ENCODE measurements at places on chromosomes 11 and 22. TPM values are rescaled to one million over a fixed set of nuclear protein-coding genes. Genes with fewer than 3 reads are reported as not detected.
A peak's percentile ranks its signal among the peaks of the same experiment; 100 is the strongest.

- H3K4me1 ChIP-seq: peaks cover 7% of the 10 kb centered on the region
- no peak overlapping the region for H3K27ac ChIP-seq
- DNase-seq: no peak
- no peaks in the 10 kb centered on the region for H3K36me3 ChIP-seq
These were observed 296.5 kb downstream of the KIRREL3 start for GRCh38 chr11:126704096-126704495.

DNA sequence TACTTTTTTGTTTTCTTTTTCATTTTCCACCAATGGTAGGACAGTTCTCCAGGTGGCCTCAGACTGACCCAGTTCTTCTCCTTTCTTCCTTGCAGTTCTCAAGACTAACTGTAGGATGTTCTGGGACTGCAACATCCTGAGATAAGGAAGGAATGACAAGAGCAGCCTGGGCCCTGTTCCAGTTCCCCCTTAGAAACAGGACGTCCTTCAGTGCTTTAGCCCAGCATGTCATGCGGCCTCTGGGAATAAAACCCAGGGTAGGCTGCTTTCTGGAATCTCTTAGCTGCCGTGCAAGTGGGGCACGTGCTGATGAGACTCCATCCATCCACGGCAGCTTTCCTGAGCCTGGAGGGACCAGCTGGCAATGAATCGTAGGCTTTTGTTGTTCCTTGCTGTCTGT is 24.0 kb upstream of the CADM1 start:
- no peaks in the 10 kb centered on the region for H3K27me3 ChIP-seq
- no peaks in the 10 kb centered on the region for H3K36me3 ChIP-seq
- peak; percentile 91 for DNase-seq
- H3K27ac ChIP-seq: no peak overlapping the region
- no peaks in the 10 kb centered on the region for H3K4me1 ChIP-seq

DNA sequence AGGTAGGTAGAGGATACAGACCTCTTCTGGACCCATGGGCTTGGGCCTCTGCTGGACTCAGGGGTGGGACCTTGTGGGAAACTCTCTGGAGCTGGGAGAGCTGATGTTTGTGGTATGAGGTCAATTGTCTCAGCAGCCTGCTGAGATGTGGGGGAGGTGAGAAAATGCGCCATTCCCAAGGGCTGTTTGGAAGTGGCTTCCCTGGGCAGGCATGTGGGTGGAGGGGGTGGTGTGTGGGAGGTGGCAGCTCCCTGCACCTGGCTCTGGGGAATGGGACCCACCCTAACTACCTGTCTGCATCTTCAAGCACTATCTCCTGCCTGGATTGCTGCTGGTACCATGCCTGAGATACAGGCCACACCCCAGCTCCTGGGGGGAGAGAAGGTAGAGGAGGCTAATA is 97.4 kb upstream of the THY1 start:
- no peak overlapping the region for H3K27ac ChIP-seq
- no peaks in the 10 kb centered on the region for H3K36me3 ChIP-seq
- no peaks in the 10 kb centered on the region for H3K27me3 ChIP-seq
- H3K4me1 ChIP-seq: no peaks in the 10 kb centered on the region

DNA sequence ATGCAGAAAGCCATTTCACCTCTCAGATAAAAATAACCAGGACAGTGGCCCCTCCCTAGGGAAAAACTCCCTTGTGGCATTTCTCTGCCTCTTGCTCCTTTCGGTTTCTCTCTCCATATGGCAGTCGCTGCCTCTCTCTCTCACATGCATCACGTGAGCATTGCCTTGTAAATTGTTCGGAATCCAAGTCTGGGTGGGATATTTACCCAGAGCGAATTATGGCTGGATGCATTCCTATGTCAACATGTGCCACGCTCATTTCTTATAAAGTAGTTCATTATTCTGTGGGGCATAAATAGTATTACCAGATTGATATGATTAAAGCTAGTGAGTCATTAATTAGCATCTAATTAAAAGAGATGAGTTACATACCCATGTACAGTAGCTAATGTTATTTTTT is 392.9 kb downstream of the INSC start:
- no peak overlapping the region for H3K27ac ChIP-seq
- no peak overlapping the region for H3K4me3 ChIP-seq
- DNase-seq: no peak
- H3K4me1 ChIP-seq: no peaks in the 10 kb centered on the region
- H3K27me3 ChIP-seq: no peaks in the 10 kb centered on the region

DNA sequence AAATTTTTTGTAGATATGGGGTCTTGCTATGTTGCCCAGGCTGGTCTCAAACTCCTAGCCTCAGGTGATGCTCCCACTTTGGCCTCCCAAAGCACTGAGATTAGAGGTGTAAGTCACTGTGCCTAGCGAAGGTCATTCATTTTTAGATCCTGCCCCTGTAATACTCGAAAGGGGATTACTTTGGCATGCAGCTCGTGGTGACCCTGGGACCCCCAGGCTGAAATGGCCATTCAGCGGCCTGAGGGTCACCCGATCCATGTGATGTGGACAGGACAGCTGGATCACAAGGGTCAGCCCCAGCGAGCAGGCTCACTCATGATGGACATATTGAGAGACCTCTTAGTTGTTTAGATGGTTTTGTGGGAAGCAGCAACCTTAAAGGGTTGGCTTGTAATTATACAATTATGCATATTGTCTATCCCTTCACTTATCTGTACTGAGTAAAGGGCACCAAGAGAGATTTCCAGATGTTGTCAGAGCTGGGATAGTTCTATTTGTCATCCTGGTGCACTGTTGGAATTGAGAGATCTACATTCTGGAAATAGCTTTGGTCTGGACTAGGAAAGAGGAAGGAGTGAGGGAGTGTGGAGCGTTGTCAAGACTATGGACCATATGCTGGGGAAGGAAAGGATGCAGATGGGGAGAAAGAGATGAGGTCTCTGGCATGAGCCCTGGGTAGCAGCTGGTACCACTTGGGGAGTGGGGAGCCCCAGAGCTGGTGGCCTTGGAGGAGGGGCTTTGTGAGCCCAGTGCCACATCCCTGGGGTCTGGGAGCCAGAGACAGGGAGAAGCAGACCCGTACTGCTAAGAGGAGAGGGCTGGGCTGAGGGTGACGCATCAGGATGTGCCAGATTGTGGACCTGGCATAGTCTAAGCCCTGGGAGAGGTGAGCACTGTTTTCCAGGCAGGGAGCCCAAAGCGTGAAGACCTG is 15.5 kb downstream of the RHBDD3 start:
- no peaks in the 10 kb centered on the region for H3K27me3 ChIP-seq
- no peak overlapping the region for H3K27ac ChIP-seq
- H3K36me3 ChIP-seq: no peaks in the 10 kb centered on the region
- H3K4me1 ChIP-seq: no peaks in the 10 kb centered on the region

GRCh38 chr11:45722144-45722543 is 56.7 kb upstream of the CHST1 start:
- no peaks in the 10 kb centered on the region for H3K27me3 ChIP-seq
- peak; percentile 80 for DNase-seq
- no peaks in the 10 kb centered on the region for H3K36me3 ChIP-seq
- H3K4me3 ChIP-seq: peak overlapping the region; percentile 11

GRCh38 chr11:111298413-111299100 is at the start of gene POU2AF3:
POU2AF3 (plus strand) TSS chr11:111298546; CDS start chr11:111298582, 36 bp downstream.
- no peaks in the 10 kb centered on the region for H3K27me3 ChIP-seq
- peak within 1 kb of the TSS; percentile 79 for H3K4me3 ChIP-seq
- peak within 1 kb of the TSS; percentile 74 for H3K27ac ChIP-seq
- peaks cover 3% of the 10 kb centered on the region for H3K4me1 ChIP-seq
- no peaks in the 10 kb centered on the region for H3K36me3 ChIP-seq

- no peaks in the 10 kb centered on the region for H3K36me3 ChIP-seq
- H3K27me3 ChIP-seq: no peaks in the 10 kb centered on the region
- no peak overlapping the region for H3K4me3 ChIP-seq
These were observed 39.2 kb downstream of the KMT5B start for GRCh38 chr11:68173926-68174325.

- no peaks in the 10 kb centered on the region for H3K36me3 ChIP-seq
- H3K27me3 ChIP-seq: no peaks in the 10 kb centered on the region
- H3K4me3 ChIP-seq: no peak overlapping the region
- peak; percentile 71 for DNase-seq
These were observed 4.7 kb downstream of the MPEG1 start for GRCh38 chr11:59207988-59208451.

DNA sequence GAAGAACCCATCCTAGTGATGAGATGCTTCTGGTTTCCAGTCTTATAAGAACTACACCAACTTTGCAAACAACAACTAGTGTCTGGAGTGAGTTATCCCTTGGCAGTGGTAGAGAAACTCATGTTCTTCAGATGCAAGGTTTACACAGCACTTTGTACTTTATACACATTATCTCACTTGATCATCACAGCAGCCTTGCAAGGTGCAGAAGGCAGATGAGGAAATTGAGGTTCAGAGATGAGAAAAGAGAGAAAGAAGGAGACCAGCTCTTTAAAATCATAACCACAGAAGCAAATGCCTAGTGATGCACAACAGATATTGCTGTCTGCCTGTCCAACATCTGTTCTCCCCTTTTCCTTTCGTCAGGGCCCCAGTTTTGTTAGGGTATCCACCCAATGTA is 16.7 kb upstream of the CD44 start:
- H3K4me3 ChIP-seq: no peak overlapping the region
- DNase-seq: no peak
- no peaks in the 10 kb centered on the region for H3K27me3 ChIP-seq
- no peaks in the 10 kb centered on the region for H3K4me1 ChIP-seq

DNA sequence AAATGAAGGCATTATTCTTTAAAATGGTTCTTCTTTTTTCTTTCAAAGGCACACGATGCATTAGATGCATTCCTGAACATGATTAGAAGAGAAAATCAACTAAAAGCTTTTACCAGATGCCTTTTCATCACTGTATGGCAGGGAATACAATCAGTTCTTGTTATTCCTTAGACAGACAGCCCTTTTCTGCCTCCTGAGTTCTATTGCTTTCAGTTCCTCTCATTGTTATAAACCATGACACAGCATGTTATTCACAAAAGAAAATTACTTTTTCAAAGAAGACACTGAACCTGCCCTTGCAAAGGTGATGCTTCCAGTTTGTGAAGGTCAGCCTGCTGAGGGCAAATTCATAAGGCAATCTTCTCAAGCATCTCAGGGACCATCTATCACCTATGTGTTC is 70.1 kb downstream of the FAM181B start:
- no peaks in the 10 kb centered on the region for H3K4me1 ChIP-seq
- H3K27ac ChIP-seq: no peak overlapping the region
- DNase-seq: no peak

- peak overlapping the region; percentile 53 for H3K4me3 ChIP-seq
- no peaks in the 10 kb centered on the region for H3K27me3 ChIP-seq
- peaks cover 8% of the 10 kb centered on the region for H3K4me1 ChIP-seq
- peak; percentile 43 for DNase-seq
- no peaks in the 10 kb centered on the region for H3K36me3 ChIP-seq
These were observed 915 bp downstream of the FEZ1 start for GRCh38 chr11:125494974-125495725.

DNA sequence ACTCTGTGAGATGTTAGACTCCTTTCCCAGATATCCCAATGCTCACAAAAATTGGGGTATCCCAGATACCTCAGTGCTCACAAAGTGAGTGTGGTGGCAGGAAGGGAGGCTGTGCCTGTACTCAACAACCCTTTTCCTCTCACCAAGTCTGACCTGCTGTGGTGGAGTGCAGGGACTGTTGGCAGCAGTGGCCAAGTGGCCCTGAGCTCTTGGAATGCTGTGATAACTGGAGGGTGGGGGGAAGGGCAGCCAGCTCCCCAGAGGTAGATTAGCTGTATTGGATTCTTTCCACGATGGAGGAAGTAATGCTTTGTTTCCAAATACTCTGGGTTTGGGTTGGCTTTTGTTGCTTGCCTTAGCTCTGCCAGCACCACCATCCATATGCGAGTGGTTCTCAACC is 46.0 kb upstream of the OR9Q1 start:
- no peak for DNase-seq
- no peak overlapping the region for H3K4me3 ChIP-seq
- H3K27me3 ChIP-seq: no peaks in the 10 kb centered on the region
- H3K27ac ChIP-seq: no peak overlapping the region
- no peaks in the 10 kb centered on the region for H3K36me3 ChIP-seq

GRCh38 chr11:67006029-67006884 is 16.7 kb upstream of the SYT12 start:
- no peak overlapping the region for H3K4me3 ChIP-seq
- H3K27ac ChIP-seq: no peak overlapping the region
- no peaks in the 10 kb centered on the region for H3K27me3 ChIP-seq
- H3K36me3 ChIP-seq: no peaks in the 10 kb centered on the region
- peaks cover 6% of the 10 kb centered on the region for H3K4me1 ChIP-seq
- DNase-seq: peak; percentile 80

DNA sequence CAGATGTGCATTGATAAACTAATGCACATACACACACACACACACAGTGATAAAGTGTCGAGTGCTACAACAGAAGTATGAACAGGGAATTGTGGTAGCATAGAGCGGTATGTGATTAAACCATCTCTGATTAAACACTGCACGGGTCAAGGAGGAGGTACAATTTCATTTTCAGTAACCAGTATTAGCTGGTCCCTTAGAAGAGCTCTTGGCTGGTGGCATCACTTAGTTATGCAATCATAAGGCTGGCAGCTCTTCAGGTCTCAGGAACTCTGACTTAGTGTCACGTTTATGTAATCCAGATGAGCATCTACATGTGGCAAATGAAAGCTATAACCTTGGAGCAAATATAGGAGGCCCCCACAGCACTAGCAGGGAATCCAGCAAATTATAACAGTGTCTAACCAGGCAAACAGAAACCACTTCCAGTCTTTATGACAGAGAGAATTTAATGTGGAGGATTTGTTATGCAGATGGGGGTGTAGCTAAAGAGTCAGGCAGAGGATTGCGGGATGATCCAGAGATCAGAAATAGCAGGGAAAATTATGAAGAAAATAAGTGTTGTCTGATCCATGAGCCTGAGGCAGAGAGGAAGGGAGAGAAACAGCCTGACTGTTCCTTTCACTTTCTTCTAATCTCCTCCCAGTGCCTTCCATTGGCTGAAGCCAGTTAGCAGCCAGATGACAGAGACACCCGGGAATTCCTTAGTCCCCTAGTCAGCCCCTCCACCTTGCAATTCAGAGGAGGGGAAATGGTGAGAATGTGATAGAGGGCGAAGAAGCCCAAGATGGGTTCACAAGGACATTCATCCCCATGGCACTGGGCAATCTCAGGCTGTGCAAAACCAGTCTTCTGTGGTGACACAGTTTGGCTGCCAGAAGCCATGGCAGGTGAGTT is 533.1 kb upstream of the TENM4 start:
- no peak overlapping the region for H3K4me3 ChIP-seq
- H3K27ac ChIP-seq: no peak overlapping the region
- no peaks in the 10 kb centered on the region for H3K27me3 ChIP-seq
- DNase-seq: no peak

- no peak for DNase-seq
- no peak overlapping the region for H3K4me3 ChIP-seq
- no peak overlapping the region for H3K27ac ChIP-seq
- no peaks in the 10 kb centered on the region for H3K36me3 ChIP-seq
These were observed 27.3 kb downstream of the PTPRJ start for GRCh38 chr11:48007677-48008076.

DEUP1 gene
- total RNA-seq: 11.7 TPM

OPCML gene
- total RNA-seq: 0.62 TPM

NCAM1 gene
- 13.8 TPM for total RNA-seq

ZNF215 gene
- 4.5 TPM for total RNA-seq

SSH3 gene
- 9.8 TPM for total RNA-seq

C11orf65 gene
- 22.1 TPM for total RNA-seq

ARHGAP42 gene
- 12.1 TPM for total RNA-seq

LBHD1 gene
- total RNA-seq: 11.6 TPM

ANKK1 gene
- 2.1 TPM for total RNA-seq

CRYBA4 gene
- 0.93 TPM for total RNA-seq
